Progenitor cell of endocrine pancreas (in vitro differentiated cells): ENCODE measurements at places on chromosomes 16 and 17. TPM values are rescaled to one million over a fixed set of nuclear protein-coding genes. Genes with fewer than 3 reads are reported as not detected.

QRICH2 gene
- 16.0 and 18.5 TPM in 2 replicates for total RNA-seq

PERCC1 gene
- 7.1 and 7.6 TPM in 2 replicates for total RNA-seq

KCNJ18 gene
- not detected in 2 replicates for total RNA-seq

DNA sequence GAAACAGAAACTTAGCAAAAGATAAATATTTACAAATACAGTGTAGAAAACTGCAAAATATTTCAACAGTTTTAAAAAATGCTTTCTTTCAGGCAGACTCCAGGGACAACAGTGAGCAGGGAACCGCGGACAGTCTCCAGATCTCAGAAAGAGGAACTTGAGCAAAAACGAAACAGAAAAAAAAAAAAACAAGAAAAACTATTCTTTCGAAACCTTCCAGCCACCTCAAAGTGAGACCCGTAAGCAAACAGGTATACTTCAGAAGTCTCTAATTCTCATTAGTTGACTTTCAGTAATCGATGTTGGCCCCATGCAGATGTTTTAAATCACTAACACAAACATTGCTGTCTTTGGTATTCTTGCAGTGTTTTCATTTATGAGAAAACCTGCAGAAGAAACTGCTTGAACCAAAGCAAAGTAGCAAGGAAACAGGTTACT, 15.7 kb upstream of the CCL1 start:
- peaks cover 11% of the 10 kb centered on the region for H3K4me1 ChIP-seq
- no peak overlapping the region for H3K4me3 ChIP-seq
- no peak overlapping the region for H3K27ac ChIP-seq
- H3K27me3 ChIP-seq = peaks cover 8% of the 10 kb centered on the region
- H3K36me3 ChIP-seq = no peaks in the 10 kb centered on the region

DNA sequence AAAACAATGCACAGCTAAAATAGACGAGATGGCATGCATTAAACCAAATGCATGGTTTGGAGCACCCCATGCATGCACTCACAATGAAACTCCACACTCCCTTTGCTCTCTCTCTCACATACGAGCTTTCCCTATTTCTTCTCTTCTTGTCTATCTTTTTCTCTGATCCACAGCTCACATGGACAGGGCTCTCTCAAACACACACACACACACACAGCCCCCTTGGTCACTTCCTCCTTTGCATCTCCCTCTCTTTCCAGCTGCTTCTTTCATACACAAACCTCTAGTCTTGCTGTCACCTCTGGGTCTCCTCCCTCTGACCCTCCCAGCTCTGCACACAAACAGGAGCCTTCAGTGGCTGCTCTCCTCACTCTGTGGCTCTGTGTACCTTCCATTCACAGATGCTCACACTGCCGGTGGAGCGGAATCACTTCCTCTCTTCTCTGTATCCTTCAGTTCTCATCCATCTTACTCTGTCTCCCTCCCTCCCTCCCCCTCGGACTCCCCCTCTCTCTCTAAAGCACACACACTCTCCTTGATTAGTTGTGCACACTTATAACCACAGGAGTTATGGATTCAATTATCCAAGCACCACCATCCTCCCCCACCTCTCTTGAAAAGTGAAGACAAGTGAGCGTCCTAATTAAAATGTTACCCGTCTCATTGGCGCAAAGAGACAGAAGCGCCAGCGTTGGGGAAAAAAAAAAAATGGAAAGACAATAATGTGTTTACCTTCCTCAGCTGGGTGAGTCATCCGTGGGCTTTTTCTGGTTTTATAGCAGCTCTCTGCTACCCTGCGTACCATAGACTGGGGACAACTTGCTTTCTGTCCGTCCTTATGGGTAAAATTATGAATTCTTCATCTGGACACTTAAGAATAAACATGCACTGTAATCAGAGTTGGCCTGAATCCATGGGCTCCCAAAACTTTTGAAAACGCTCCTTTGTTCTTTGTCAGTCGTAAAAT, 90.8 kb downstream of the SHISA6 start:
- peaks cover 22% of the 10 kb centered on the region for H3K27me3 ChIP-seq
- no peak overlapping the region for H3K4me3 ChIP-seq
- H3K4me1 ChIP-seq = peaks cover 3% of the 10 kb centered on the region
- H3K27ac ChIP-seq = peak overlapping the region; percentile 15
- DNase-seq = no peak
